Testis (tissue), 5 donors: ENCODE measurements at places on chromosomes 6 and 20. TPM values are rescaled to one million over a fixed set of nuclear protein-coding genes. Genes with fewer than 3 reads are reported as not detected.

- H3K27ac ChIP-seq: no peak overlapping the region
- H3K4me1 ChIP-seq: no peaks in the 10 kb centered on the region
- no peak overlapping the region for H3K4me3 ChIP-seq
- H3K36me3 ChIP-seq: no peaks in the 10 kb centered on the region
Measured at GRCh38 chr6:89559487-89559886, 79.1 kb downstream of the LYRM2 start.

The UST gene
- polyA plus RNA-seq: 14.9 TPM

DNA sequence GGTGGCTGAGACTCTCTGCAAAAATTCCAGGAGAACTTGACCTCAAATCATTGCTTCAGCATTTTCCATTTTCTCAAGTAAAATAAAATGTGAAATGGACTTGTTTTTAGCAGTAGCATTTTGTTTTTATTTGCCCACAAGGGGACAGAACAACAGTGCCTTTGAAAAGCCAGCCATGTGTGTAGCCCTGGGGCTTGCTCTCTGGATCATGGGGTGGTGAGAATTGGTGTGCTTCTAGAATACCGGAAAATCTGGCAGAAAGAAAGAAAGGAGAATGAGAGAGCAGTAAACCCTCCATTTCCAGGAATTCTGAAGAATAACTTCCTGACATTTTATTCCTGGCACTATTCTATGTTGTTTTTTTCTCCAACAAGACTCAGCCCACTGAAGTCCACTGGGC is 254.7 kb upstream of the MOCS1 start:
- H3K27ac ChIP-seq: no peak overlapping the region
- no peak for DNase-seq
- H3K36me3 ChIP-seq: no peaks in the 10 kb centered on the region
- H3K4me1 ChIP-seq: no peaks in the 10 kb centered on the region
- no peaks in the 10 kb centered on the region for H3K27me3 ChIP-seq
- no peak overlapping the region for H3K4me3 ChIP-seq

GRCh38 chr6:130869681-130870080 is 42.5 kb downstream of the SMLR1 start:
- H3K4me1 ChIP-seq: no peaks in the 10 kb centered on the region
- H3K27ac ChIP-seq: no peak overlapping the region
- H3K27me3 ChIP-seq: no peaks in the 10 kb centered on the region

DNA sequence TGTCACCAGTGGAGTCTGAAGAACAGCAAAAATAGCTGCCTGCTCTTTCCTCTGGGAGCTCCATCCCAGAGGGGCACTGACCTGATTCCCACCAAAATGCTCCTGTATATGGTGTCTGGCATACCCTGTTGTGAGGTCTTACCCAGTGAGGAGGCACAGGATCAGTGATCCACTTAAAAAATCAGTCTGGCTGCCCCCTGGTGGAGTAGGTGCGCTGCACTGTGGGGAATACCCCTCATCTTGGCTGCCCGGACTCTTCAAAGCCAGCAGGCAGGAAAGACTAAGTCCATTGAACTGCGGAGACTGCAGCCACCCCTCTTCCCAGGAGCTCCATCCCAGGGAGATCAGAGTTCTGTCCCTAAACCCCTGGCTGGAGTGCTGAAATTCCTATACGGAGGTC is 230.9 kb upstream of the HTR1E start:
- no peaks in the 10 kb centered on the region for H3K36me3 ChIP-seq
- H3K4me1 ChIP-seq: no peaks in the 10 kb centered on the region
- DNase-seq: no peak

The CLPSL2 gene
- polyA plus RNA-seq: not detected

The TRERF1 gene
- polyA plus RNA-seq: 13.7 TPM

- DNase-seq: no peak
- H3K4me3 ChIP-seq: no peak overlapping the region
- H3K4me1 ChIP-seq: no peaks in the 10 kb centered on the region
- H3K36me3 ChIP-seq: no peaks in the 10 kb centered on the region
Measured at GRCh38 chr6:56911847-56912246, 43.1 kb upstream of the BEND6 start.

The MRAP2 gene
- polyA plus RNA-seq: 4.1 TPM

DNA sequence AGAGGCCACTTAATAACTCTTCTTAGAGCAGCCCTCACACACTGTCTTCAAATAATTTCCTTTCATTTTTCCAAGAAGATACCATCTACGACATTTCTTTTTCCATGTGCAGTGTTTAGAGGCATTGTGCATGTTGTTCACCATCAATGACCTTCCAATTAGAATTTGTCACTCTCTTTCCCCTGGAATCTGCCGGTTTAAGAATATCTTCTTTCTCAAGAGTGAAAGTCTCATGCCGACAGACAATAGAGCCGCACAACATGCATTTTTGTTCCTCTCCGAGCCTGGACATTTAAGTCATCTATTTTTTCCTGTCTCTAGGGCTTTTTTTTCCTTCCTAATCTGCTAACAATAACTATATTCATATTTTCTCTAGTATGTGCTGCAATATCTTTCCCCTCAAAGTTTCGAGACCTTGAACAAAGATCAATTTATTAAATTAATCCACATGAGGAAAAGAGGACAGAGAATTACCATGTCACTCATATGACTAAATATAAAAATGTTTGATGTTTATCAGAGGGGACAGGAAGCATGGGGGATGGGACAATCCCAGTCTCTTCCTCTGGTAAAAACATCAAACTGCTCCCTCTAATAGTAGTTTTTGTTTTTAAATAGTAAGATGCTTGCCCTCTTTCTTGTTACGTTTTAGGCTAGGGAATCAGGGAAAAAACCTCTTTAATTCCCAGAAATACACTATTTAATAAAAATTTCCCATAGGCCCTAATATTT is 893.4 kb downstream of the C6orf118 start:
- H3K27ac ChIP-seq: no peak overlapping the region
- no peaks in the 10 kb centered on the region for H3K4me1 ChIP-seq
- DNase-seq: no peak
- H3K36me3 ChIP-seq: no peaks in the 10 kb centered on the region
- no peak overlapping the region for H3K4me3 ChIP-seq

The VSTM2L gene
- 7.3 TPM for polyA plus RNA-seq

The TEAD3 gene
- polyA plus RNA-seq: 16.2 TPM

The ADTRP gene
- 49.6 TPM for polyA plus RNA-seq

- H3K4me1 ChIP-seq: no peaks in the 10 kb centered on the region
- H3K4me3 ChIP-seq: no peak overlapping the region
- DNase-seq: no peak
- no peak overlapping the region for H3K27ac ChIP-seq
Measured at GRCh38 chr6:94269256-94269655, 849.9 kb upstream of the EPHA7 start.
